ENCODE measurements at places on chromosomes 7 and 10.

DNA sequence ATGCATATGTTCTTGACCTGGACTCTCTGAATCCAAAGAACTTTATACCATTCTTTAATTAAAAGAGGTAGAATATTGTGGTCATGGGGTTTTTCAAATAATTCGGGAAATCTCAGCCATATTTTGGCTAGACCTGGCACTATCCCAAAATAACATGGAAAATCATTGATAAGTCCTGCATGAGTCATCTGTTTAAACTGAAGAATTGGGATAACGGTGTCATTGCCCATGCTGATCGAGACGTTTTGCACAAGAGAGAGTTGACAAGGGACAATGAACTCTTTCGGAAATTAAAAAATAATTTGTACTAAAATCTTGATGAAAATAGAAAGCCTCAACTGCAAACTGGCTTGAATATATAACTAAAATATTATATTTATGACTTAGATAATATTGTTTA, 19.9 kb upstream of the ABCB4 start:
- DNase-seq = no peak

DNA sequence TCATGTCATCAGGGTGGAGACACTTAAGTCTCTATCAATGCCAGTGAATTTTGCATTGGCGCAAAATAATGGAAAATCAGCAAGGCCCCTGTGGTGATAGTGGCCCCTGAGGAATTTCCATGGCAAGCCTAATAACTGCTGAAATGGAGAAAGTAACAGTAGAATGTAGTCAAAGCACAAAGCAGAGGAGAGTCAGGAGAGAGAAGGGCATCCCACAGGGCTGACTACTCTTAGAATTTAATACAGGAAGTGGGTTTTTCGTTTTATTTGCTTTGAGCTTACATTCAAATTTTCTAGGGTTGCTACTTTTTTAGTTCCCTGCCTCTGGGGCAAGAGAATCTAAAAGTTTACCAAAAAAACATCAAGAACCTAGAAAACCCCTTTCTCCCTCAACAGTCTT, 39.0 kb downstream of the BZW2 start:
- no peak for DNase-seq

DNA sequence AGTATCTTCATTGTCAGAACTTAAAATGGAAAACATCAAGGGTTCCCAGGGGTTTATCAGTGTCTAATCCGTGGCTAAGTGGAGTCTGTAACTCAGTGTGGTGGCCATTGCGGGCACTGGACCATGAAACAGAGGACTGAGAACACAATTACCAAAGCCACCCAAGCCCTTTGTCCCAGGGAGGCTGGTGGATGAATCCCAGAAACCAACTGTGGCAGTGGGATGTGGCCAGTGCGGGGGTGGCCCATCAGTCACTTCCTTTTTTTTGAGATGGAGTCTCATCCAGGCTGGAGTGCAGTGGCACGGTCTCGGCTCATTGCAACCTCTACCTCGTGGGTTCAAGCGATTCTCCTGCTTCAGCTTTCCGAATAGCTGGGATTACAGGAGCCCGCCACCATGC, 61.8 kb downstream of the TACC2 start:
- DNase-seq = no peak

DNA sequence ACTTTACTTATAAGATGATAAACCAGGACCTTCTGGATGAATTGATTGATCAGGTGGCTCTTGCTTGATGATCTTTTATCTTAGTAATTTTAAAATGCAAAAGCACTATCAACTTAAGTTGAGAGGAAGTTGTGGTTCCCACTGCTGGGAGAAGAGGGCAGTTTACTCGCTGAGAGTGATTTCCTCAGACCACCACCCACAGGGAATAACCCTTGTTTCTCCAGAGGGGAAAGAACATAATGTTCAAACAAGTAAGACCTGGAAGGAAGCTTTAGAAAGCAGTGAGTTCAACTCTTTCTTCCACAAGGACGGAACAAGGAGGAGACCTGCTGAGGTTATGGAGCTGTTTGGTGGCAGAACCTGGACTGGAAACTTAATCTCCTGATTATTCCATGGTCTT, 138.7 kb downstream of the FAM204A start:
- no peak for DNase-seq

- DNase-seq = no peak
These were observed 46.9 kb upstream of the WIPI2 start for GRCh38 chr7:5143106-5143505.

GRCh38 chr10:8594176-8594575, 539.7 kb downstream of the GATA3 start:
- no peak for DNase-seq

- peak; percentile 65 for DNase-seq
These were observed 29.2 kb upstream of the PROSER2 start for GRCh38 chr10:11793762-11794479.

GRCh38 chr7:41971640-41972187, 265.3 kb downstream of the GLI3 start:
- DNase-seq = no peak

- DNase-seq = no peak
These were observed 8.7 kb upstream of the EN2 start for GRCh38 chr7:155449008-155449868.

GRCh38 chr10:77926566-77927401, at the start of gene DLG5:
Gene DLG5, minus strand, starts transcription at chr10:77926755. Its CDS starts 235 bp downstream, at chr10:77926520.
- DNase-seq = peak; percentile 76

- no peak for DNase-seq
These were observed 161.0 kb upstream of the RNF32 start for GRCh38 chr7:156479596-156479995.

All from GM23248 (cell line).